Activated T-cell treated with anti-CD3 and anti-CD28 coated beads, Interleukin-2, amount 50 U/mL, for 1 hour (primary cell): ENCODE measurements at places on chromosomes 6 and 20.
A peak's percentile ranks its signal among the peaks of the same experiment; 100 is the strongest.

DNA sequence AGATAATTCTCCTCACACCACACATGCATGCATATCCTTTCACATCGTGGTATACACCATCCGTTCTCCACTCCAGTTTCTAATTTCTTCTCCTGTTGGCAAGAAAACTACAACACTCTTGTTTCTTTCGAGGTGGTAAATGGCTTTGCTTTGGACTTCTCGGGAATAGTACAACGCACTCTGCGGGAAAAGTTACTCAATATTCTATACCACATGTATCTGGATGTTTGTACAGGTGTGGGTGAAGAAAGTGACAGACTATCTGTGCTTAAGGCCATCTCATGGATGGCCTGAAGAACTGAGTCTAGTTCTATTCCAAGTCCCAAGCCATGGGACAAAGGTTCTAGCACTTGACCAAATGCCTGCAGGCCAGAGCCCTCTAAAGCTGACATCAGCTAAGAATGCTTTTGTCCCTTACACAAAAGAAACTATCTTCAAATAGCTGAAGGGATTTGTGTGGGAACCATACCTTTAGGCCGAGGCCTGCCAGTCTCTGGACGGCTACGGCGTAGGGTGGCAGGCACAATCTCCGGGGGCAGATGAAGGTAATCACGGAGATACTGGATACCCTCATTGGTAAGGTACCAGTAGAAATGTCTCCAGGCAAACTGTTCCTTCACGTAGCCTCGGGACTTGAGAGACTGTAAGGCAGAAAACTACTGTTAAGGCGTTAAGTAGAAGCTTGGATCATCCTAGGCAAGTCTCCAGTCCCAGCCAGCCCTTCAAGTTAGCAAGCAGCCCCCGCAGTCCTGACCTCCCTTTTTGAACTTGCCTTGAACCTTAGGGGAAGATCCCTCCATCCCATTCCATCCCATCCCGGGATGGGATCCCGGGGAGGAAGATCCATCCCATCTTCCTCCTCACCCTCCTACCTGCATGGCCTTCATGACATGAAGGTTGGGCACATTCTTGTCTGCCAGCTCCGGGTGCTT, 1.4 kb downstream of the RPS10 start:
- no peak for DNase-seq

DNA sequence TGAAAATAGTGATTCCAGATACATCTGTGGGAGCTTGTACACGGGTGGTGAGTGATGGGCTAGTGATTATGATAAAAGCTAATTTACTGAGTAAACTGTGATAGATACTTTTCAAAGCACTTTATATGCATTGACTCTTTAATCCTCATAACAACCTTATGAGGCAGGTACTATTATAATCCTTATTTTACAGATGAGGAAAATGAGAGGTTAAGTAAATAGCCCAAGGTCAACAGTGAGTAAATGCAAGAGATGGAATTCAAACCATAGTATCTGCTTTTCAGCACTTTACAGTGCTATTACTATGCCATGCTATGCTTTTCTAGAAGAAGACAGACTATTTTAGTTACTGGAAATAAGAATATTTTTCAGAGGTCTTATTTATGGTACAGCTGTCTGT, 320.9 kb upstream of the CITED2 start:
- no peak for DNase-seq

GRCh38 chr6:109671733-109672132, 19.3 kb downstream of the AK9 start:
- DNase-seq: no peak

GRCh38 chr6:136251394-136251793, 1.3 kb upstream of the MTFR2 start:
- no peak for DNase-seq

DNA sequence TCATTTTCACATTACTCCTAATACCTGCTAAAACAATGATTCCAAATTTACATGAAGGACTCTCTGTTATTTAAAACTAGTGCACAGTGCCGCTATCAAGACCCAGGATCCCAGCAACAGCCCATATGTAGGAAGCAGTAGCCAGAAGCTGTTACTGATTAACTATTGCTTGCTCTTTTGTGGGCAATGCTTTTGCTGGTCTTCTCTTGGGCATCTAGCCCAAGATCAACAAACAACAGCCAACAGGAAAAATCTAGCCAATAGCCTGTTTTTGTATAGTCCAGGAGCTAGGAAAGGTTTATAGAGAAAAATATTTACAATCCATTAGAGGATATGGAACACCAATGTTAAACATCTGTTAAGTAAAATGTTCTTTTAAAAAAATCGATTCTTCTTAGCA, 22.1 kb upstream of the TENT5A start:
- no peak for DNase-seq

DNA sequence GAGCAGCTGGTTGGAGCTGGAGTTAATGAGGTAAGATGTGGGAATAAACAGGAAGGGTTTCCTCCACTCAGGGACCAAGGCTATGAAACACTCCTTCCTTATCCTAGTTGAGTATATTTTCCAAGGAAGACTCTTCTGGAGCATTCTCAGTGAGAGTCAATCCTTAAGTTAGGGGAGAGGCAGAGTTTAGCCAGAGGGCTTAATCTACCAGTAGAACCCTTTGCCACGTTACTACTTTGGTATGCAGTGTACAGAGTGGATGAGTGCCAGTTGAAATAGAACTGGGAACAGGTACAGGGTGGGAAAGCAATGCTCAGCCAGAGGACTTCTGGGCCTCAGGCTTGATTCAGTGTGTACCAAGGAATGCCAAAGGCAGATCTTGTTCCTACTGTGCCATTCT, 114.3 kb downstream of the UBE3D start:
- no peak for DNase-seq

GRCh38 chr20:29427201-29428060, 1830.0 kb upstream of the DEFB115 start:
- DNase-seq: no peak

DNA sequence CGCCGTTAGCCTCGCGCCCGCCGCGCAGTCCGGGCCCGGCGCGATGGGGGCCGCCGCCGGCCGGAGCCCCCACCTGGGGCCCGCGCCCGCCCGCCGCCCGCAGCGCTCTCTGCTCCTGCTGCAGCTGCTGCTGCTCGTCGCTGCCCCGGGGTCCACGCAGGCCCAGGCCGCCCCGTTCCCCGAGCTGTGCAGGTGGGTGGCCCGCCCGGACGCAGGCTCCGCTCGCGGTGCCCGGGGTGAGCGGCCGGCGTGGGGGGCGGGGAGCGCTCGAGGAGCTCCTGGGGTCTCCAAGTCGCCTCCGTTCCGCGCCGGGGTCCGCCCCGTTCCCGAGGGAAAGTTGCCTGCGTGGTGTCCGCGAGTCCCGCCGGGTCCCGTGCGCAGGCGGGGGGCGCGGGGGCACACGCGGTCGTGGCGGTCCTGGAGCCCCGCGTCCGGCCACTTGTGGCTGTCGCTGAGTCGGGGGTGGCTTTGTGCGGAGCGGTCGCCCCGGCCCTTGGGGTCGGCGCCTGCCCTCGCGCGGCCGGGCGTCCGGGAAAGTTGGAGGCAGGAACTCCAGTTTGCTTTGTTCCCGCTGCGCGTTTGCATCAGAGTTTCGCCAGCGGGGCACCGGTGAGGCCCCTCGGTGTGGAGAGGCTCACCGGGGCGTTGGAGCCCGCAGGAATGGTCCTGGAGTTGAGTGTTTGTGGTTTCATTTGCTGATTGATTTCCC, 476 bp downstream of the IGF2R start:
- no peak for DNase-seq

GRCh38 chr6:18126121-18126520, 3.6 kb upstream of the NHLRC1 start:
- DNase-seq: no peak

DNA sequence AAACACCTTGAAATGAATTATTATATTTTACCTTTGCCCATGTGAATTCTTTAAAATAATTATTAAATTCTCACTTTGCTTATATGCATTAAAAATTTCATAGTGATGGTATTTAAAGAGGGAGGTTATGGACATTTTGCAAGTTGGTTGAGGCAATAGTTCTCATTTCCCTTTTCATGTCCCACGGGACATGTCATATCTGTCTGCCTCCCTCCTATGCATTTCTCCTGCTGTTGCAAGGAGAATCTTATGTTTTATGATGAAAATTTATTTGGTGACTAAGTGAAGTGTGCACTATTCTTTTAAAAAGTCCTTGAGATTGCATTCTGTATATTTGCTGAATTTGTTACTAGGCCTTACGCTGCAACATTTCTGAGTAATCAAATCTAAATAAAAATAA, 67.2 kb downstream of the UTRN start:
- no peak for DNase-seq

DNA sequence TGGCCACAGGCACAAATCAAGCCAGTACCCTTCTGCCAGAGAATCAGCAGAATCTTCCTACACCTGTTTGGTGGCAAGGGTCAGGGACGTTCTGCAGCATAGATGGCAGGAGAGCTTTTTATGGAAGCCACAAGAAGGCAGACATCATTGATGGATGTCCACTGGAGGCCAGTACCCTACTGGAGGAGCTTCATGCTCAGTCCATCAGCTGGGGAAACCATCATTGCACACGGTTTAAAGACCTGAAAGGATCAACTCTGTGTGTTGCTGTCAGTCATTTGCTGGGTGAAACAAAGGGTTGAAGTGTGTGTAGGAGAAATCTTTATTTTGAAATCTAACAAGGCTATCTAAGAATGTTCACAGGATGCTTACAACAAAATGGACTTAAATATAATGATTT, 158.9 kb upstream of the SASH1 start:
- DNase-seq: no peak

DNA sequence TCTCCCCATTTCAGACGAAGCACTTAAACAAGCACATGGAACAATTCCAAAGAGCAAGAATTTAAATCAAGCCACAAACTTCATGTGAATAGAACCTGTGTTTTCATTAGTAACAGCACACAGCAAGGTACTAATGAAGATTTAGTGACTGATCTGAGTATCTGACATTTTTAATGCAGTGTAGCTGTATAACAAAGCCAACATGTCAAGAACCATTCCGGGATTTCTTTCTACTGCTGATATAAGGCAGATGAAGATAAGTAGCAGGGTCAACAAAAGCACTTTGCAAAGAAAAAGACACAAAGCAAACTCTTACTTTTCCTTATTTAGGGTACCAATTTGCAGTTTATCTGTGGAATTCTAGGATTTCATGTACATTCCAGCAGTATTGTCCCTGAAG, 11.3 kb downstream of the SLC17A5 start:
- DNase-seq: no peak

- no peak for DNase-seq
Observed at GRCh38 chr20:58570204-58570859, 55.1 kb upstream of the APCDD1L start.

DNA sequence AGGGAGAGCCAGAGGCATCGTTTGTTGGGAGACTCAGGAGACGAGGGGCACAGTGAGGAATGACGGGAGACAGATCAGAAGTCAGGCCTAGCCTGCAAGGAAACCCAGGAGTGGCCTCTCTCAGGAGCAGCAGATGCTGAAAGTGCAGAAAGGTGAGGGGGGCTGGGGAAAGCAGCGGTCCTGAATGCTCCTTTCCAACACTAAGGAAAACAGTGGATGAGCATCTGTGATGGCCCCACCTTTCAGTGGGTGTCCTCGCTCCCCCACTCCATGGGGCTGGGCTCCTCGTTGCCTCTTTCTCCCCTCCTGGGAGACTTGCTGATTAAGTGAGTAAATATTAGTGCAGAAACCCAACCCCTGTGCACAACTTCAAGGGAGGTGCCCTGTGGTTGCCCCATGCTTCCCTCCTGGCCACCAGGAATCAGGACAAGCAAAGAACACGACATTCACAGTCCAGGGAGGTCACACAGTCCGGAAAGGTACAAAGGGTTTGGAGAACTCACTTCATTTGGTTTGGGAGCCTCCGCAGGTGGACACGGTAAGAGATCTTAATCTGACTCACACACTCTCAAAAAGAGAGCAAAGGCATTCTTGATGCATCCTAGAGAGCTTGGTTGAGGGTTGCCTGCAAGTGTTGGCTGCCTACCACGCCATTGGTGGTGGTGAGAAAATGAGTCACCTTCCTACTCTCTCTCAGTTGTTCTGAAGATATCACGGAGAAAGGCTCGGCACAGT, 9.7 kb upstream of the BPIFB1 start:
- no peak for DNase-seq

GRCh38 chr6:134190883-134191282, 127.0 kb downstream of the SGK1 start:
- no peak for DNase-seq

- DNase-seq: peak; percentile 51
Observed at GRCh38 chr20:44618318-44618731, 33.2 kb downstream of the ADA start.

DNA sequence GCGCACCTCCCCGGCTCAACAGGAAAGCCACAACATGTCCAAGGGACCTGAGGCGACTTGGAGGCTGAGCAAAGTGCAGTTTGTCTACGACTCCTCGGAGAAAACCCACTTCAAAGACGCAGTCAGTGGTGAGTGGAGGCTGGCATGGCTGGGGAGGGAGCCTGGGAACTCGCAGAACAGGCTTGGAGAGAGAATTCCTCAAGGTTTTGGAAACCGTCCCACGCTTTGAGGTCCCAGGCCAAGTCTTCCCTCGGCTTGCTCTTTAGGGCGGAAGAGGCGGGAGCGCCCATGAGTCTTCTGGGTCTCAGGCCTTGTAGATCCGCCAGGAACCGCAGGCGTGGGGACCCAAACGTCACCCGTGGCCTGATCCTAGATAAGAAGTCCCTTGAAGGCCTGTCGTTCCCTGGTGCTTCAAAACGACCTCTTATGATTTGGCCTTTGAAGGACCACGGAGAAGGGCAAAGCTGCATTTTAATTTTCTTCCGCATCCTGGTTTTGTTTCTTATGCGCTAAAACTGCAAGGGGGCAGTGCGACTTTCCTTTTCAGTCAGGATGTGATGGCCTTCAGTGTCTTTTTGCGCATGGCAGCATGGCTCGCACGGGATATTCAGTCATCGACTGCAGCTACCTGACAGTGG, 2.0 kb downstream of the LAMP5 start:
- DNase-seq: no peak

DNA sequence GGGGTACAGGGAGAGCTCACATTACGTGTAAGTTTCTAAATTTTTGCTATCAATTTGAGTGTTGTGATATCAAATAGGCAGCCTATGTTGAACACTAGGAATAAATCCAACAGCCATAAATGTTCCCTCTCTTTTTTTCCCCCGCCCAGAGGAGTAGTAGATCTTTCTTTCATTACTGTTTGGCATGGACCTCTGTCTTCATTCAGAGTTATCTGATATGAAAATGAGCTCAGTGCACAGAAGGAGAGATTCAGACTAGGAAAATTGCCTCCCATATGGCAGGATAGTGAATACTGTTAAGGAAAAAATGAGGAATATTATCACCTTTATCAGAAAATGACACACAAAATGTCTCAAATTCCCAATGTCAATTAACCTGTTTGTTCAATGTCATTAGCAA, 110.0 kb upstream of the EYS start:
- no peak for DNase-seq

GRCh38 chr20:11686195-11686594, 231.5 kb upstream of the BTBD3 start:
- DNase-seq: no peak

- DNase-seq: no peak
Observed at GRCh38 chr6:42088101-42088591, 37.8 kb downstream of the TAF8 start.

DNA sequence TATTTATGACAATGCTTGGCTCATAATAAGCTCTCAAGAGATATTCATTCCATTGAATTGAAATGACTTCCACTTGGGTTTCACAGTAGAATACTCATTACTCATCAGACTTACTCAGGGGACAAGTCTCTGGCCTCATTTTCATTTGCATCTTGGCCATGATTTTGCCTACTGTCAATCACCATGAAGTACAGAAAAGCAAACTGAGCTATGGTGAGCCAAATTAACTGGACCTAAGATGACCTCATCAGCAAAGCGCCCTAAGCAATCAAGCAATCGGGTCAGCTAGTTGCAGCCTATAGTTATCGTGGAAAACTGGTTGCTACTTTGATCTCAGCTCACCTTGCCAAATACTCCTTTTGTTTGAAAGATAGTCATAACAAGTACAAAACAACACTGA, 494.7 kb upstream of the SLC35B3 start:
- DNase-seq: no peak
